ENCODE measurements at places on chromosomes 5 and 9.

- no peak for DNase-seq
Measured at GRCh38 chr9:6575324-6576034, 70.0 kb downstream of the GLDC start.

DNA sequence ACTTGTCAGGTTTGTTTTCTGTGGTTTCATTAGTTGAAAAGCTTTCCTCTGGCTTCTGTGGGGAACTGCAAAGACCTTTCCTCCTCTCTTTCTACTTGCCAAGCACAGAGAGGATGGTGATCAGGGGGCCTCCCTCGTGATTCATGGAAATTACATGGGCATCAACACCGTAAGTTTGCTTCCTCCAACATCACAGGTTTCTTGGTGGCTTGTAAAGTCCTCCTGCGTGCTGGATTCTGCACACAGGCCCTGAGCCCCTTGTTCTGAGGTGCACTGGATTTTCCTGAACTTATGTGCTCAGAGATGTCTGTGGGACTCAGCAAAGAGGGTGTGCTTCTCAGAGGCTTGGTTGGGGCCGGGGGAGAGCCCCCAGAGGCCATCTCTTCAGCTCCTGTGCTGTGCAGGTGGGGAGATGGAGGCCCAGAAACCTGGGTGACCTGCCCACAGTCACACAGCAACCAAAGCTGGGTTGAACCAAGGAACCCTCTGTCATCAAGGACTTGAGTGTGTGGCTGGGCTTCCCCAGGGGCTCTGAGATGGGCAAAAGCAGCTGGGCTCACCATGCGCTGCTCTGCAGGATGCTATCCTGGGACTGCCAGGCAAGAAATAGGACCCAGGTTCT lies 36.5 kb downstream of the RGS3 start:
- DNase-seq = no peak

- DNase-seq = no peak
Measured at GRCh38 chr9:111762556-111762955, 32.2 kb downstream of the SHOC1 start.

DNA sequence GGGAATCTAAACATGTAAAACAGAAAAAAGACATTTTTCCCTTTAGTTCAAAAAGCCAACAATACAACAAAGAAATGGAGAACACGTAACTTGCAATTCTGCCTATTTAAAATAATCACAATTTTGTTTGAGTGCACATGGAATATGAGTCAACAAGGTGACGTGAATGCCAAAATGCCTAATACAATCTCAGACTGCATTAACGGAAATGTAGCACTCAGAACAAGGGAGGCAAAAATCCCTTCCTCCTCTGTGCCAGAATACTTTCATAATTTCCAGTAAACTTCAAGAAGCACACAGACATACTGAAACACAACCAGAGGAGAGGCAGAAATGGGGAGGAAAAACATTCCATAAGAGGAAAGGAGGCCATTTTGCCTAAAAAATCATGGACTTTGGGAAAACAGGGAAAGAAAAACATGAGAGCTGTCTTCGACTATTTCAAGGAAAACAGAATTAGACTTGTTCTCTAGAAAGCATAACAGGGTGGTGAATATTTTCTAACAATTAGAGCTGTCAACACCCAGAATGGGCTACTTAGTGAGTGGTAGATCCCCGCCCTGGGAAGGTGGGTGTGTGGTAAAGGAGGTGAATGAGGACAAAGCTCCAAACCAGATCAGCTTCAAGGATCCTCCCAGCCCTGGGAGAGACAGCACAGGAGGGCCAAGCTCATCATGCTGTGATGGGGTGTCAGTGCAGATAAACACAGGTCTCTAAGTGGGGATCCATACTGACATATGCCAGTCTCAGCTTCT lies 48.2 kb downstream of the ABCA1 start:
- DNase-seq = no peak

- no peak for DNase-seq
Measured at GRCh38 chr9:111483439-111483857, 735 bp downstream of the ECPAS start.

DNA sequence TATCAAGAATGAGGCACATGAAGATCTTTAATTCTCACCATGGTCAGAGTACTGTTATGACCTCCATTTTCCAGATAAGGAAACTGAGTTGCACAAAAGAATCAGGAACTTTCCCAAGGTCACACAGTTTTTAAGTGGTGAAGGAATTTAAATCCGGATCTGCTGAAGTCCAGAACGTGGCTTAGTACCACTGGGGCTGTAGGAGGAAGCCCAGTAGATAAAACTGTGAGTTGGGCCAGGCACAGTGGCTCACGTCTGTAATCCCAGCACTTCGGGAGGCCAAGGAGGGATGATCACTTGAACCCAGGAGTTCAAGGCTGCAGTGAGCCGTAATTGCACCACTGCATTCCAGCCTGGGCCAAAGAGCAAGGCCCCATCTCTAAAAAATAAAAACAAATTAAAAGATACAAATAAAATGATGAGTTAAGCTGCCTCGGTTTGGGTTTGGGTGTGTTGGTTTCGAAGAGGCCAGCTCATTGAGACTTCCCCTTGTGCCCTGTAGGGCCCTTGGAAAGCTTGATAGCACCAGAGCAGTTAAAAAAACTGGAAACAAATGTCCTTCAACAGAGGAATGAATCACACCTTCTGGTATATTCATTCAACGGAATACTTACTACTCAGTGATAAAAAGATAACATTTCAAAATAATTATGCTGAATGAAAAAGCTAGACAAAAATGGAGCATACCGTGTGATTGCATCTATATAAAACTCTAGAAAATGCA lies 20.1 kb downstream of the ATOX1 start:
- DNase-seq = no peak
